ENCODE measurements at places on chromosomes 4 and X.

GRCh38 chr4:123980736-123981300 lies 584.2 kb downstream of the SPRY1 start:
- no peak for DNase-seq

DNA sequence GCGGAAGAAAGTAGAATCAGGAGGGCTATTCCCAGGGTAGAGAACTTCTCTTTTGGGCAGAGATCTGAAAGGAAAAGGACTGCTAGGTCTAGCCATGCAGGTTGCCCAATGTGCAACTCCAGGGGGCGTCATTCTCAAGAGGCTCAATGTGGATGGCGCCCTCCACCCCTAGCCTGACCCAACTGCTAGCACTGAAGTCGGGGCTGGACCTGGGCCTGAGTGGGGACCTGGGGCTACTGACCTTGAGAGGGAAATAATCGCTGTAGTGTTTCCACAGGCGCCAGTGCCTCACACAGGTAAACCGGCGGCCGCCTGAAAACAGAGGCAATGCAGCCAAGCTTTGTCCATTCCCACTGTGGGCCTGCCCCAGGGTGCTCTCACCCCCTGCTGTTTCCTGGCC lies 6.1 kb downstream of the AWAT2 start:
- DNase-seq = no peak

DNA sequence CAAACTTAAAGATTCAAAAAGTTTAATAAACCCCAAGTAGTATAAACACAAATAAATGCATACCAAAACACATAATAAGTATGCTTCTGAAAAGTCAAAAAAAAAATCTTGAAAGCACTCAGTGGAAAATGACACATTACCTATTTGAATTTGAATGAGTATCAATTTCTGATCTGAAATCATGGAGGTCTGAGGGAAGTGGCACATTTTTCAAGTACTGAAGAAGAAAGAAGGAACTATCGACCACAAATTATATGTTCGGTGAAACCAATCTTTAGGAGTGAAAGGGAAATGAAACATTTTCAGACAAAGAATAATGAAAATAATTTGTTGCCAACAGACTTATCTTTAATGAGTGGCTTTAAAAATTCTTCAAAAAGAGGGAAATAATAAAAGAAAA lies 12.1 kb upstream of the F9 start:
- DNase-seq = no peak

- no peak for DNase-seq
Measured at GRCh38 chrX:23919706-23920320, 12.0 kb downstream of the CXorf58 start.

DNA sequence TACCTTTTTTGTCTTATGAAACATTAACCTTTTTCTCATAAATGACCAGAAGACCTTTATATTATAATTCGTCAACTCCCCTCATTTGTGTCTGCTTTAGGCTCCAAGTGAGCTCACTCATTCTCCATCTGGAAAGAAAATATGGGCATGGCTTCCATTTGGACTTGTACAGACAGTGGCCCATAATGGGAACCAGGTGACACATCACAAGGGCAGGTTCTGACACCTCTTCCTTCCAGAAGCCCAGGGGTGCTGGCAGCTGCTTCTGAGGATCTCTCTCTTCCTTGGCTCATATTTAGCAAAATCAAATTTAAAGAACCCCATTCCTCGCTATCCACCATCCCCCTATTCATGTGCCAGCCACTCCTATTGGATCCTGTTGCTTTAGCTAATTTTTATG lies 69.6 kb downstream of the CD38 start:
- DNase-seq = no peak

DNA sequence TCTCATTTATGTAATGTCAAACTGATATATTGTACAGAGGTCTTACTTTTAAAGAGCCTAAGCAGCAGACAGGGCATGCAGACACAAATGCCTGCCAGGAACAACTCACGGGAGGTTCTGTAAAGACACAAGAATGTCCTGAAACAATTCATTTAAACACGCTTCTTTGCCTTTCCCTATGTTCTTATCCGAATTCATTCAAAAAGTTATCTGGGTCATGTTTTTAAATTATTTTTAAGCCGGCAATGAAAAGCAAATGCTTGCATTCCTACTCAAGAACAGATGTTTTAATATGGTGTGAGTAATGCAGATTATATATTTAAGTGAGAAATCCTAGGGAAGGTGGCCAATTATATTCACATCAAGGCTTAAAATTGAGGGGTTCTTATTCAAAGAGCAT lies 192.6 kb downstream of the PDGFC start:
- DNase-seq = no peak

GRCh38 chr4:108662629-108663028 lies 12.2 kb downstream of the OSTC start:
- DNase-seq = no peak

DNA sequence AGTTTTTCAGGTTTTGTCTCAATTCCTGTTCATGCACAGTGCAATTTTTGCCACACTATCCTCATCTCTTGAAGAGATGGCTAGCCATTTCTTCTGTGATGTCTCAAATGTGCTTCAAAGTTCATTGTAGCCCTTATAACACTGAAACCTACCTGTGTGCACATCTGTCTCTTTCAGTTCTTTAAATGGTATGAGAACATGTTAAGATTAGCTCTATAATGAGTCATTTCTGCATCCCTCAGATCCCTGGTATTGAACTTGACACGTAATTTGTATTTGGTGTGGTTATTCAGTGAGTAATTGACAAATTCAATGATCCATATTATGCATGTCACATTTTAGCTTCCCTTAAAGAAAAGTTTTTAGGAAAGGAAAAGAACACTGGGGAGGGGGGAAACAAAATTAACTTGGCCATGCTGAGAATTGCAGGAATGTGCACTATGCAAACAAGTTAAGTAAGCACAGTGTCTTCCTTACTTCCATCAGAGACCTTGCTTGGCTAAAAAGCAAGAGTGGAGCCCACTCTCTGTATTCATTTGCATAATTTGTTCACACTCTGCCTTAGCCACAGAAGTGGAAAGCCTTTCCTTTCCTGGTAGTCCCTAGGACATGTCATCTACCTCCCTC lies 659.8 kb upstream of the MAGEB2 start:
- no peak for DNase-seq

DNA sequence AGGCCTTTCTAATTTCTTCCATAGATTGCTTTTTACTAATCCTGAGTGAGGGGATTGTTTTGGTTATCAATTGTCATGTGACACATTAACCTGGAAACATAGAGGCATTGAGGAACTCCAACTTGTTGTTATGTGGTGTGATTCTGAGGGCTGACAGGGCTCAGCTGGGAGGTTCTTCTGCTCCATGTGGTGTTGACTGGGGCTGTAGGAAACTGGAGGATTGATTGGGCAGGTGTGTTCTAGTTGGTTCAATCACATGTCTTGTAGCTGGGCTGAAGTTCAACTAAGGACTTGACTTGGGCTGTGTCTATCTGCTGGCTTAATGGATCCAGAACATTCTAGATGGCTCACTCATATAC lies 10.8 kb upstream of the CRLF2 start:
- no peak for DNase-seq

- no peak for DNase-seq
Measured at GRCh38 chrX:141468940-141469339, 115.6 kb downstream of the SPANXA1 start.

GRCh38 chr4:138099385-138099784 lies 142.8 kb downstream of the SLC7A11 start:
- DNase-seq = no peak

DNA sequence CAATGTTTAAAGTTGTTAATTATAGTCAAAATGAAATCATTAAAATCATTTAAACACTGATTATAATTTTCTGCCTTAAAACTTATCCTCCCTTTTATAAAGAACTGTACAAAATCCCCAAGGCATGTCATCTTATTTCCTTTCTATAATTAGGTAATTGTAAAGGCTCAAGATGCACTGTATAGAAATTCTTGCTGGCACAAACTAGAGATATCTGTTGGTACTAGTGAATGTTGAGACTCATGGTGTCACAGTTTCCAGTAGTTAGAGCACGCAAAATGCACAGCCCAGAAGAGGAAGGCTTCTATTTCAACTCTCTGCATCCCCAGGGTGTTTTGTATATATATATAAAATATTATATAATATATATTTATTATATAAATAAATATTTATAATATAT lies 22.7 kb upstream of the PLA2G12A start:
- no peak for DNase-seq

GRCh38 chr4:33381816-33382215 lies 2661.6 kb downstream of the PCDH7 start:
- DNase-seq = no peak

DNA sequence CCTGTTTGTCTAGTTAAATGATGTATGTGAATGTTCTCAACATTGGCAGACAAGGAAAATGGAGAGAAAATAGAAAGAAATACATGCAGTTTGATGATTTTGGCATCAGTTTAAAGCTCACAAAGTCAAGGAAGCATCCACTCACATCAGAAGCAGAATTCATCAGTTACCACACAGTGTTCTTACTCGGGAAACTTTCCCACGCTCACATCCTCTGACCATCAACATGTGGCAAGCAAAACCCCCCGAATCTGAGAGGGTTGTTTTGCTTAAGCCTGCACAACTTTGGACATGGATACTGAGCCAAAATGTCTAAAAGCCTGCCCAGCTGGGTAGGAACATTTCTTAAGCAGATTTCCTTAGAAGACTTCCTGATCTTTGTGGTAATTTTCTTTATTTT lies 407.6 kb downstream of the ANKRD50 start:
- no peak for DNase-seq

- DNase-seq = no peak
Measured at GRCh38 chr4:105765690-105766407, 57.3 kb downstream of the GSTCD start.

DNA sequence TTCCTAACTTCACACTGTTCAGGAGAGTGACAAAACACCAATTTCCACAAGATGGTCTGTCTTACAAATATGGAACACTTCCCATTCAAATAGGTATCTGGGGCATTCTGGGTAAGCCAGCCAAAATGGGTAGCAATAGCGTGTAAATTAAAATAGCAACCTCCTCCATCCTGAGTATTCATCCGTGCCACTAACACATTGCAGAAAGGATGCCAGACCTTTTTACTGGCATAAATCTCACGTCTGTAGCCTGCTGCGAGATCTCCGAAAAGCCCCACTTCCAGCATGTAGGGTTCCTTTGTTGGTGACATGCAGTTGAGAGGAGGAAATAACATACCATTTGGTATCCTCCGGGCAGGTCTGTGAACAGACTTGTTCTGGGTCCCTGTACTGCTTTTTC lies 52.7 kb upstream of the RAI2 start:
- DNase-seq = no peak

- no peak for DNase-seq
Measured at GRCh38 chr4:71290074-71290473, 48.7 kb upstream of the SLC4A4 start.

DNA sequence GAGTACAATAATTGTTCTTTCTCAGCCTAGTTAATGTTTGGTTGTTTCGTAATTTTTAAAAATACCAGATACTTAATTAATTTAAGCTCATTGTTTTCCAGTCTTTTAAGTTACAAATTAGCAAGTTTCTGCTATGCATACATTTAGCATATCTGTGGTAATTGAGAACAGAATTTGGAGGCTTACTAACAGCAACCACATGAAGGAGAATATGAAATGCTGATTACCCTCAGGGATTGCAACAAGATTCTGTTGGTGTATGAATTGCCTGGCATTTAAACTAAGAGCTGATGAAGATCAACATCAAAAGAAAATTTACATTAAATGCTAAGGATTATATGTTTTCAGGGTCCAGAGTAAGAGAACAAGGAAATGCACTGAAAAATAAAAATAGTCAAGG lies 580.0 kb upstream of the INTU start:
- no peak for DNase-seq

DNA sequence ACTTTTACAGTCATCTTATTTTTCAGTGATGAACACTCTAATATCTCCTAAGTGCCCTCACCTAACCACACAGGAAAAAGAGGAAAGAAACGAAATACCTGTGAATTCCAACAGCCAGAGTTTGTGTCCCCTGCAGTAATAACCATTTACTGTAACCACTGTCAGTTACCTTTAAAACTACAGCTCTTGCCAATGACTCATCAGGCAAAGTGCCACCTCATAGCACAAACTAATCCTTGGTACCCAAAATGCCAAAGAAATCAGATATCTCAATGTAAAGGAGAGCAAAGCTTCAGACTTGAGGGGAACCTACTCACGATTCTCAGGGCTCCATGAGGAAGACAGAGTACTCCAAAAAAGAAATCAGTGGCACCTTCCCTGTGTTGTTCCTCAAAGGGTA lies 146.5 kb downstream of the NDST3 start:
- no peak for DNase-seq

GRCh38 chrX:373641-374471 lies 12.9 kb downstream of the PPP2R3B start:
- DNase-seq = no peak

DNA sequence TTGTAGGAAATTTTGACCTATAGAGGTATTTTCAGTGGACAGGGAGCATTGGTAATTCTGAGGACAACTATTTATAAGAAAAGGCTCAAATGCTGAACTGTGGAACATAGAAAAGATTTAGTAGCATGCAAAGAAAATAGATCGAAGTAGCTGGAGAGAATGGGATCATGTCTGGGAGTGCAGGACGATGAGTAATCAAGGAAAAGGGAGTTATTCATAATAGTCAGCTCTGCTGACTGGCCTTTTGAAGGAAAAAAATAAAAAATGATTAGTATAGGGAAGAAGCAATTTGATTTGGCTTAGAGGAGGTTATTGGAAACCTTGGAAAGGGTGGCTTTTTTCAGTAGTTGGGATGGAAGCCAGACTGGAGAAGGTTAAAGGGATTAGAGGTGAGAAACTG lies 22.9 kb upstream of the ANK2 start:
- DNase-seq = no peak

- DNase-seq = no peak
Measured at GRCh38 chr4:162700358-162700757, 466.3 kb downstream of the NAF1 start.

- no peak for DNase-seq
Measured at GRCh38 chrX:32868524-32868895, 342.8 kb downstream of the DMD start.

- DNase-seq = no peak
Measured at GRCh38 chr4:130600706-130601105, 1504.8 kb downstream of the C4orf33 start.

DNA sequence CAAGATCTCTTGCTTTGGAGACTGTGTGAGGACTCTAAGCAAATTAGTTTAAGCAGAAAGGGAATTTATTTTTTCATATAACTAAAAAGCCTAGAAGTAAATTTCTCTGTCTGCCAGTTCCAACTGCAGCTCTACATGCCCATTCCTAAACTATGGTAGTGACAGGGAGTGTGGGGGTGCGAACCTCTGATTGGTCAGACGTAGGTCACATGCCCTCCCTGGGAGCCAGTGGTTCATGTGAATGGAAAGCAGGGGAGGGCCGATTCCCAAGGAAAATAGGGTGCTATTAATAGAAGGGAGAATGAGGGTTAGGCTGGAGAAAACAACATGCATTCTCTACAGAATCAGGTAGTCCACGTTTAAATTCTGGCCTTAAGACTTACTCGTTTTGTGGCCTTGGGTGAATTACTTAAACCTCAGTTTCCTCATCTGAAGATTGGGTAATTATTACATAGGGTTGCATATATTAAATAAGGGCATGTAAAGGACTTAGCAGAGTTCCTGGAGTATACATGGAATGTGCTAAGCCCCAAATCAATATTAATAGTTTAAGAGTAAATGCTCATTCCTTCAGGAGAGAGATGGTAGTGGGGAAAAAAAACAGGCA lies 7.2 kb downstream of the RAB33B start:
- no peak for DNase-seq
